ENCODE measurements at places on chromosomes 2 and 18. TPM values are rescaled to one million over a fixed set of nuclear protein-coding genes. Genes with fewer than 3 reads are reported as not detected.

DNA sequence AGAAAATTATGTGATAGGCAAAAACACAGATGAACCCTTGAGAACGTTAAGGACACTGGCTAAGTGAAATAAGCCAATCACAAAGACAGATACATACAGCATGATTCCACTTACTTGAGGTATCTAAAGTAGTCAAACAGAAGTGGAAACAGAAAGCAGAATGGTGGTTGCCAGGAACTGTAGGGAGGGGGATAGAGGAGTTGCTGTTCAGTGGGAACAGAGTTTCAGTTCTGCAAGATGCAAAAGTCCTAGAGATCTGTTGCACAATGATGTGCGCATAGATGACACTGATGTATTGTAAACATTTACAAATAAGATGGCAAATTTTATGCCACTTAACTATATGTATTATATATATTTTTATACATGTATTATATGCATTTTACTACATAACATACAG, 59.7 kb downstream of the POLE4 start:
- no peaks in the 10 kb centered on the region for H3K27me3 ChIP-seq
- no peak for DNase-seq
- H3K36me3 ChIP-seq, result no peaks in the 10 kb centered on the region
- H3K4me1 ChIP-seq, result no peaks in the 10 kb centered on the region

- H3K4me3 ChIP-seq, result no peak overlapping the region
- no peak for DNase-seq
- H3K4me1 ChIP-seq, result peaks cover 3% of the 10 kb centered on the region
- no peak overlapping the region for H3K27ac ChIP-seq
Observed at GRCh38 chr2:209371407-209371806, 52.4 kb upstream of the MAP2 start.

Gene CROCC2
- 0.51 TPM for total RNA-seq

DNA sequence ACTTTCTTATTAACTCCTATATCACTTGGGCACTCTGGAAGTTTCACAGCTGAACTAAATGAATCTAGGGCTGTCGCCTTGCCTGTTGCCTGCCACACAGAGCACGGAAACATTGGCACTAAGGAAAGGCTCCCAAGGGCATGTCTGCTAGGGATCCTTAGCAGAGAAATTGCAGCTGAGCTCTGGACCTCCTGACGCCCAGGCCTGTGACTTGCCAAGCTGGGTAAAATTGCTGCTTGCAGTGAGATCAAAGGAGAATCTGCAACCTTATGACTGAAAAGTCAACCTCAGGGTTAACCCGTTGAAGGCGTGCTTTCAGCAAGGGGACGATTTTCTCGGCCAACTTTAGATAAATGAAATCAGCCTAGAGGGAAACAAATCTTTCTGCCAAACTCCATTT, 189.8 kb downstream of the NCK2 start:
- no peak for DNase-seq
- H3K4me3 ChIP-seq, result no peak overlapping the region
- H3K27me3 ChIP-seq, result no peaks in the 10 kb centered on the region
- no peaks in the 10 kb centered on the region for H3K36me3 ChIP-seq
- no peaks in the 10 kb centered on the region for H3K4me1 ChIP-seq
- no peak overlapping the region for H3K27ac ChIP-seq

GRCh38 chr2:167510071-167510759, 621.9 kb downstream of the XIRP2 start:
- no peak overlapping the region for H3K4me3 ChIP-seq
- no peaks in the 10 kb centered on the region for H3K27me3 ChIP-seq
- H3K4me1 ChIP-seq, result no peaks in the 10 kb centered on the region
- H3K27ac ChIP-seq, result no peak overlapping the region
- H3K36me3 ChIP-seq, result no peaks in the 10 kb centered on the region

DNA sequence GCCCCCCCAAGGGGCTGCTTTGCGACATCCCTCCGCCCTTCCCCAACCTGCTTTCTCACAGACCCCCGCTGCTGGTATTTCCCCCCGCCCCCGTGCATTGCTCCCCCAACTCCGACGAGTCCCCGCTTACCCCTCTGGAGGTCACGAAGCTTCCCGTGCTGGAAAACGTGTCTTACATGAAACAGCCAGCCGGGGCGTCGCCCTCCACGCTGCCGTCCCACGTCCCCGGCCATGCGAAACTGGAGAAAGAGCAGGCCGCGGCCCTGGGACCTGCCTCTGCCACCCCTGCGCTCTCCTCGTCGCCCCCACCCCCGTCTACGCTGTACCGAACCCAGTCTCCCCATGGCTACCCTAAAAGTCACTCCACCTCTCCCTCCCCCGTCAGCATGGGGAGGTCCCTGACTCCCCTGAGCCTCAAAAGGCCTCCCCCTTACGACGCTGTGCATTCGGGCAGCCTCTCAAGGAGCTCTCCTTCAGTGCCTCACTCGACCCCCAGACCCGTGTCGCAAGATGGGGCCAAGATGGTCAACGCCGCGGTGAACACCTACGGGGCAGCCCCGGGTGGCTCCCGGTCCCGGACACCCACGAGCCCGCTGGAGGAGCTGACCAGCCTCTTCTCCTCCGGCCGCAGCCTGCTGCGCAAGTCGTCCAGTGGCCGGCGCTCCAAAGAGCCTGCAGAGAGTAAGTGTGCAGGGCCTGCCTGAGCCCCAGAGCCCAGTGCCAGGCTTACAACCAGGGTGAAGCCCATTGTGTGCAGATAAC, 183.0 kb downstream of the NYAP2 start:
- no peak overlapping the region for H3K4me3 ChIP-seq
- H3K4me1 ChIP-seq, result no peaks in the 10 kb centered on the region
- H3K27me3 ChIP-seq, result no peaks in the 10 kb centered on the region
- H3K27ac ChIP-seq, result no peak overlapping the region

DNA sequence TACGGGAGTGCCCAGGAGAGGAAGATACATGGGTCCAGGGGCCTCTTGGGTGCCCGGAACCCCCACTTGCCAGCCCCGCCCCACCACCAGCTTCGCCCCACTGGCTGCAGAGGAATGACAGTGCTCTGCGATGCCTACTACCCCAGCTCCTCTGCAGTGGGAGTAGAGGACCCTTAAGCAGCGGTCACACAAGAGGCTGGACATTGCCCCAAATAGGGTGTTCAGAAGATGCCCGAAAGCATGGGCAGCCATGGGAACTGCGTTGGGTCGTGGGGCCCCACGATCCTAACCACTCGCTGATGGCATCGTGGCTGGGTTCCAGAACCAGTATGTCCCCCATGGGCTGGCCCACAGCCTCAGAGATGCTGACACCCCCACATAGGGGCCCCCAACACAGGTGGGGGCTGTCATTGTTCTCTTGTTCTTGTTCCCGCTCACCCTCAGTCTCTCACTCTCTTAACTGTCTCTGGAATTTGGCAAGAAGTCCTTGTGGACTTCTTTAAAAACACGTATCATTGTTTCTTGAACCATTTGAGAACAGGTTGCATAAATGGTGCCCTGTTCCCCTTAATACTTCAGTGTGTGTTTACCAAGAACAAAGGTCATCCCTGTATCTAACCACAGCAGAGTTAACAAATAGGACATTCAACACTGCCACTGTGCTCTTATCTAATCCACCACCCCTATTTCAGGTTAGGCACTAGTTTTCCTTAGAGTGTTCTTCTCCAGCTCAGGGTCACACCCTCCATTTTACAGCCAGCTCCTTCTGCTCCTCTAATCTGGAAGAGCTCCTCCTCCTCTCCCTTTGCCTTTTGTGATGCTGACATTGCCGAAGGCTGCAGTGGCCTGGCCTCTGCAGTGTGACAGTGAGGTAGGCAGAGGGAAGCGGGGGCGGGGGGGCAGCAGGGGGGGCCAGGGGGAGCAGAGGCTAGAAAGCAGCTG, 76.3 kb downstream of the STPG4 start:
- DNase-seq, result no peak
- no peaks in the 10 kb centered on the region for H3K27me3 ChIP-seq
- peaks cover 4% of the 10 kb centered on the region for H3K36me3 ChIP-seq
- no peak overlapping the region for H3K27ac ChIP-seq

Gene PCARE
- total RNA-seq, result under 0.01 TPM

Gene KLHL29
- total RNA-seq, result 4.9 TPM

Gene CYS1
- 5.1 TPM for total RNA-seq

Gene CAPN14
- 0.17 TPM for total RNA-seq

DNA sequence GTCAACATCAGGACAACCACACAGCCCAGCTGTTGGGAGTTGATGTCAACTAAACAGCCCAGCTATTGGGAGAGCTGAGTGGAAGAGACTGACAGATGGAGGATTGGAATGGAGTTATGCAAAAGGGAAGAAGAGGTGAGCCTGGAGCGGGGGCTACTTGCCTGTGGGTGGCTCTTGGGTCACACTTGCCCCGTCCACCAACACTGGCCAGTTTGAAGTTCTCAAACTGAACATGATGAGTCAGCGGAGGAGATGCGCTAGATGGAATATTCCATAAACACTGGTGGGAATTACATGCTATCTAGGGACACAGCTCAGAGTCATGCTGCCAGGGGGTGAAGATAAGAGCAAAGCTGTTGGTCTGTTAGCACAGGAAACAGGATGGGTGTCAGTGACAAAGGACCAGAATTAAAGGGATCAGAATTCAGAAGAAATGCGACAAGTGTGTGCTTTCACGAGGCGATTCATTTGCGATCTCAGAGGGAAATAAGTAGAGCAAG, 33.2 kb upstream of the AGAP1 start:
- H3K27ac ChIP-seq, result no peak overlapping the region
- no peak for DNase-seq
- H3K36me3 ChIP-seq, result no peaks in the 10 kb centered on the region

GRCh38 chr2:239773228-239774141, 251.7 kb downstream of the NDUFA10 start:
- no peaks in the 10 kb centered on the region for H3K4me1 ChIP-seq
- no peaks in the 10 kb centered on the region for H3K36me3 ChIP-seq
- H3K27me3 ChIP-seq, result no peaks in the 10 kb centered on the region
- H3K27ac ChIP-seq, result no peak overlapping the region
- H3K4me3 ChIP-seq, result no peak overlapping the region

Gene LIMS4
- 0.26 TPM for total RNA-seq

- no peaks in the 10 kb centered on the region for H3K27me3 ChIP-seq
- DNase-seq, result no peak
- H3K4me3 ChIP-seq, result no peak overlapping the region
- H3K4me1 ChIP-seq, result no peaks in the 10 kb centered on the region
- H3K36me3 ChIP-seq, result no peaks in the 10 kb centered on the region
Observed at GRCh38 chr2:23256643-23257042, 128.3 kb upstream of the KLHL29 start.

Gene SP5
- total RNA-seq, result not detected

- H3K27ac ChIP-seq, result no peak overlapping the region
- no peak overlapping the region for H3K4me3 ChIP-seq
- H3K4me1 ChIP-seq, result no peaks in the 10 kb centered on the region
- no peaks in the 10 kb centered on the region for H3K27me3 ChIP-seq
Observed at GRCh38 chr2:45505138-45505537, 105.9 kb downstream of the SRBD1 start.

DNA sequence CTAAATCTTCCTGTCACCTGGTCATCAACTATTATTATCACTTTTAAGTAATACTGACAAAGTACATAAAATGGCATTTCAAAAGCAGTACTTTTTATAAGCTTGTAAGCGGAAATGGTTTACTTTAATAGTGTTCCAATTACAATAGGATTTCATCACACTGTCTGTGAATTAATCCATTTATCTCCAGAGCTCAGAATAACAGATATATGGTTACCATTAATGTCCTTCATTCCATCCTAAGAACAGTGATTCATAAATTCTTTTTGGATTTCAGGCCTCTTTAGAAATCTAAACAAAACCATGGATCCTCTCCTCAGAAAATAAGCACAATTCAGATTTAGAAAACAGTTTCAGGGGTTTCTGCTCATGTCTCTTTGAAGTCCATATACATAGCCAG, 68.4 kb downstream of the PID1 start:
- H3K36me3 ChIP-seq, result no peaks in the 10 kb centered on the region
- H3K27me3 ChIP-seq, result no peaks in the 10 kb centered on the region

Measured in fibroblast of lung (primary cell).